Transverse colon (tissue), 4 donors: ENCODE measurements at places on chromosomes 1 and 21. TPM values are rescaled to one million over a fixed set of nuclear protein-coding genes. Genes with fewer than 3 reads are reported as not detected.

GRCh38 chr1:151290709-151291303 lies 8.7 kb downstream of the ZNF687 start:
- DNase-seq = no peak

Gene IQGAP3
- total RNA-seq = 1.7 TPM

DNA sequence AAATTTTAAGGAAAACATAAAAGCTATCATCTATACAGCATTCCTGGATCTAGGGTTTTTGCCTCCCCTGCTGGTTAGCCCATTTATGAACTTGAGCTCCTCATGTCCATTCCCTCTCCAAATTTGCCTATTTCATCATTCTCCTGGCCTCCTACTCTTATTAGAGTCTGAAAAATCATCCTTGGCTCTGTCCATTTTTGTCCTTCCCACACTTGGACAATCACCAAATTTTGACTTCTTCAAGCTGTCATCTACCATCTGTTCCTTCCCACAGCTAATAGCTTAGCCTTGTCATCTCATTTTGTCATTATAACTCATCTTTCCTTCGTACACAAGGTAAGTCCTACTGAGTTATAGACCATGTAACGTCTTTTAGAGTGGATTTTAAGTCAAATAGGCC lies 2.2 kb upstream of the HENMT1 start:
- no peak for DNase-seq

DNA sequence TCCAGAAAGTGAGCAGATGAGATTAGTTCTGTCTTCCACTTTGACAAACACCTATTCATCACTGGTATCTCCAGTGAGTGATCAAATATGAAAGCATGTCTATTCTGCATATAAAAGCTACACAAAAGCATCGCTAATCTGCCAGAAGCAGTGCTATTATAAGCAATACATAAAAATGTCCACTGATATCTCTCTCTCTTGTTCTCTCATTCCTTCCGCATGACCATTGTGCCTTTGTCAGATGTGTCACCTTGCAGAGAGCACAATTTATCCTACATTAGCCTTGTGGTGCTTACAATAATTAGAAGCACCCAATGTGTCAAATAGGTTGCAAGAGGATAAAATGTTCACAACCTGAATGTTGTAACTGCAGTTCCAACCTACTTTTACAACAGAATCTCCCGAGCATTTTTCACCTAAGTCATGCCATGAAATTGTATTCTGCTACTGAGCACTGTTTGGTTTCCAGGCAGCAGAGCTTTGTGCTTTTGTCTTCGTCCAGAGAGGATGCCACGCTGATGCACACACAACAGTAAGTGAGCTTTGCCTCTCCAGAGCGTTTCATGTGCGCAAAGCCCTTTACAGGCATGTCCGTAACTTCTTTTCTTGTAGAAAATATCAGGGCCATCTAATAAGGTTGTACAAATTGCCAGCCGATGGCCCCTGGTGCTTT lies 198.7 kb upstream of the PLD5 start:
- no peak for DNase-seq

DNA sequence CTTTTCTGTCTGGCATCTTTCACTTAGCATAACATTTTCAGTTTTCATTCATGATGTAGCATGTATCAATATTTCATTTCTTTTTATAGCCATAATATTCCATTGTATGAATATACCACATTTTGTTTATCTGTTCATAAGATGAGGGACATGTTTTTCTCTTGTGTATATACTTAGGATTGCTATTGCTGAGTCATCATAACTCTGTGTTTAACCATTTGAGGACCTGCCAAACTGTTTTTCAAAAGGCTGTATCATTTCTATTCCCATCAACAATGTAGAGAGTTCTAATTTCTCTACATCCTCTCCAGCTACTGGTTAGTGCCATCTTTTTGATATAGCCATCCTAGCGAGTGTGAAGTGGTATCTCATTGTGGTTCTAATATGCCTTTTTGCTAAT lies 26.2 kb downstream of the MPZL1 start:
- DNase-seq = no peak

Gene CFAP74
- not detected for total RNA-seq
